ENCODE measurements at places on chromosomes 4 and X.

GRCh38 chrX:120795301-120795700 is 80.4 kb downstream of the CT47B1 start:
- DNase-seq, result no peak

GRCh38 chr4:26861434-26862186 is 969 bp downstream of the STIM2 start:
- DNase-seq, result peak; percentile 78

DNA sequence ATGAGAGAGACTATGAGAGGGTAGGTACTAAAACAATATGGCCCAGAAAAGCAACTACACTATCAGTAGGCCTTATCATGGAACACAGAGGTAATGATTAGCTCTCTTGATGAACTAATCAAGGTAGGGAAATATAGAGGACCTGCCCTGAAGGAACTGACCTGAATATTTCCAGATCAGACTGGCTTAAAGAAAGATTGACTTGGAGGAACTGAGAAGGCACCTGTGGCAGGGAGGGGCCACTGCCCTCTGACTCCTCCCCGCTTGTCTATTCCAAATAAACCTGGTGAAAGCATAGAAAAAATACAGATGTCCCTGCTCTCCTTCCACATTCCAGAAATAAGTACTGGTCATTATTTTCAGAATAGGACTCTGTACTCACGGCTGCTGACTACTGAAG is 5.5 kb downstream of the RPS6KA6 start:
- DNase-seq, result no peak

GRCh38 chr4:184355111-184355604 is 119.2 kb downstream of the IRF2 start:
- DNase-seq, result no peak

GRCh38 chr4:62901101-62901500 is 1508.1 kb downstream of the TECRL start:
- DNase-seq, result no peak

DNA sequence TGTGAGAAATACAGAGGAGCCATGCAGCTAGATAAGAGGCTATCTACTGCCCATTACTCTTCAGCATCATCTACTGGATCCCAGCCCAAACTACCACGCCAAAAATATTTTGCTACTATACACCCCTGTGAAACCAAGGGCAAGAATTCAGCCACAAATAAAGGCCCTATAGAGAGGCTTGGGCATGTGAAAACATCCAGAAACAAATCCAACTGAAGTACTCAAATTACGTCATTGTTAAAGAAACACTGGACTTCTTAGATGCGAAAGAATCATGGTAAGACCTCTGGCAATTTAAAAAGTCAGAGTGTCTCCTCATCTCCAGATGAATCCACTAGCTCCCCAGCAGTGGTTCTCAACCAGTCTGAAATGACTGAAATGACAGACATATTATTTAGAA is 12.8 kb downstream of the NDST3 start:
- DNase-seq, result no peak

DNA sequence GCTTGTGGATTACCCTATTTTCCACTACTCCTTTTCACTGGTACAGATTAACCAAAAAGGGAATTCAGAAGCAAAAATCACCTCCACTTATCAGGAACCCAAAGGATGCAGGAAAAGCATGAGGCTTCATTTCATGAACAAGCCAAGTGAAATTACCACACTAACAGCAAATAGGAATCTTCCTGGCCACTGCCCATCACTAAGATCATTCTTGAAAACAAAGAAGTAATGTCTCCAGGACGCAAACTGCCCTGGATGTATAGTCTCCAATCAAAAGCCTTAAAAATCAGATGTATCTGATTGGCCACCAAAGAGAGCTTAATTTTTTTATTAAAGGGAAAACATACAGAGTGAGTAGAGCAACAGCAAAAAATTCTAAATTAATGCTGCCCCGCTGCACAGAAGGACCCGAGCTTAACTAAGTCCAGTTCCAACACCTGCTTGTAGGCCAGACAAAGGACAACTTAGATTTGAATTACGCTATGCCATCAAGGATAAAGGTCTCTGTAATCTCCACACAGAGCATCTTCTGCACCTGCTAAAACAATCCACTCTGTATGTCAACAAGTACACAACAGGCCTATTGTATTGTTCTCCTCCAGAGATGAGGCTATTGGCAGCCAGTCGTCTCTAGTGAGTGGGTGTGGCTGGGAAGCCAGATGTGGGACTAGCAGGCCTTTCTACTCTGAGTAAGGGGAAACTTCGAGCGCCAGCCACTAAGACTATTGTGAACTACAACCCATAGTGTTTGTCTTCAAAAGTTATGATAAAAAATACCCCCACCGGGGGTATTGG is 12.4 kb downstream of the ZDHHC9 start:
- DNase-seq, result no peak

DNA sequence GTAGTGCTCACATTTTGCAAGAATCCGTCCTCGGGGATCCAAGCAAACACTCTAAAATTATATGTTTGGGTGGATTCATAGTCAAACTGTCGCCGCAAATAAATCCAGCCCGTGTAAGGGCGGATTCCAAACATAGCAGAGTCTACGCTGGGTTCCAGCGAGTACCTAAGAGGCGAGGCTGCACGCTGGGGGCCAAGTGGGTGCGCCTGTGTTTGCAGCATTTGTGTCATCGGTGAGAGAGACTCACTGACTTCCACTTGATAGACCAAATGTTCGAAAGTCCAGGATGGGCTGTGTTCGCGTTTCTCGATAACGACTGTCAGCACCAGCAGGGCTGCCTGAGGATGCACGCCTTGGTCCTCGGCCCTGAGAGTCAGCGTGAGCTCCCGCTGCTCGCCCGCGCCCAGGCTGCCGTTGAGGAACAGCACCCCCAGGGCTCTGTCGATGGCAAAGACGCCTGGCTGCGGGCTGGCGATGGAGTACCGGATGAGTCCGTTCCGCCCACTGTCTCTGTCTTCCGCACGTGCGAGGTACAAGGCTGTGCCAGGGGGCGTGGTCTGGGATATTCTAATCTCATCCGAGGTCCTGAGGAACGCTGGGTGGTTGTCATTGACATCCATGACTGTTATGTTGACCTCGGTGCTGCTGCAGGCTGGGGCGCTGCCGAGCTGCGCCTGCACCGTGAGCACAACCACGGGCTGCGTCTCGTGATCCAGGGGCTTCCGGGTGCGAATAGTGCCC is 158.7 kb downstream of the DCHS2 start:
- DNase-seq, result peak; percentile 86

DNA sequence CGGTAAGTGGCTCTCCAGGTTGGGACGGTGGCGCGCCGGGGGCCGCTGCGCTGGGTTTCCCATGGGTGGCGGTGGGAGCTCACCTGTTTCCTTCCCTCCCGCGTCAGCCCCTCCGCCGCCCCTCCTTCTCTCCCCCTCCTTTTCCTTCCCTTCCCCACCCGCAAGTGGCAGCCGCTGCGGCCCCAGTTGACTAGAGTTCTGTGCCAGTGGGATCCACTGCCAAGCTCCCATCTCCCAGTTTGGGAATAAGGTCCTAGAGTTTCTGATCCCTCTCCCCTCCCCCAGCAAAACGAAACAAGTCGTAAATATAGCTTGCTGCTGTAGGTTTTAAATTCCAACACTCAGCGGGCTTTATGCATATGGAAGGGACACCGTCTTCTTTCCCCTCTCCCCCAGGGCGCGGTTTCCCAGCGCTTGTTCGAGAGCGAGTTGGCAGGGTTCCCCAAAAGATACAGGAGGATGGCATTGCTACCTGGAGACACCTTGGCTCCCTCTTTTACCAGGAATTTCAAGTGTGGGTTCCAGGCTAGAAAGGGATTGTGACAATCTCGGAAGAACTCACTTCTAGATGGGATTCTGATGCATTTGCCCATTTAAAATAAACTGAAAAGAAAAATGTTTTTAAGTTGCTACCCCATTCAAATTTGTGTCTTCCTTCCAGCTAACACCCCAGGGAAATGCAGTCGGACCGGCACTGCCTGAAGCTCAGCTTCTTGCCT is 1.2 kb downstream of the TLL1 start:
- DNase-seq, result no peak

DNA sequence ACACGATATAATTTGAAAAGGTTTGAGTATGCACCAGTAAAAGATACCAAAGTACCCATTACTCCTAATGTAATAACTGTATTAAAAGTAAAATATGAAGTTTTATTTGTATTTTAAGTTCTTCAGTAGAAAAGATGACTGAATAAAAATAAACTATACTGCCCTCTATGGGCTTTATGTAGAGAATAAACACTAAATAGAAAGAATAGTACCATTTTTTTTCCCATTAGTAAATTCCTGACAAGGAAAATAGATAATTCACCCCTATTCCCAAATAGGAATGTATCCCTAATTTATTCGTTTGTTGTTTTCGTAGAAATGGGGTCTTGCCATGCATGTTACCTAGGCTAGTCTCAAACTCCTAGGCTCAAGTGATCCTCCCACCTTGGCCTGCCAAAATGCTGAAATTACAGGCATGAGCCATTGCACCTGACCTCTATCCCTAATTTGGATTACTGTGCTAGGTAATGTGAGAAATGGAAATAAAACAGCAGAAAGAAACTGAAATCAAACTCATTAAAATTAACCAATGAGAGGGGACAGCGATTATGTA is 73.6 kb upstream of the COX18 start:
- no peak for DNase-seq

GRCh38 chrX:42109428-42109827 is 186.1 kb upstream of the CASK start:
- DNase-seq, result no peak

GRCh38 chr4:89299153-89299791 is 8.3 kb downstream of the GPRIN3 start:
- no peak for DNase-seq

DNA sequence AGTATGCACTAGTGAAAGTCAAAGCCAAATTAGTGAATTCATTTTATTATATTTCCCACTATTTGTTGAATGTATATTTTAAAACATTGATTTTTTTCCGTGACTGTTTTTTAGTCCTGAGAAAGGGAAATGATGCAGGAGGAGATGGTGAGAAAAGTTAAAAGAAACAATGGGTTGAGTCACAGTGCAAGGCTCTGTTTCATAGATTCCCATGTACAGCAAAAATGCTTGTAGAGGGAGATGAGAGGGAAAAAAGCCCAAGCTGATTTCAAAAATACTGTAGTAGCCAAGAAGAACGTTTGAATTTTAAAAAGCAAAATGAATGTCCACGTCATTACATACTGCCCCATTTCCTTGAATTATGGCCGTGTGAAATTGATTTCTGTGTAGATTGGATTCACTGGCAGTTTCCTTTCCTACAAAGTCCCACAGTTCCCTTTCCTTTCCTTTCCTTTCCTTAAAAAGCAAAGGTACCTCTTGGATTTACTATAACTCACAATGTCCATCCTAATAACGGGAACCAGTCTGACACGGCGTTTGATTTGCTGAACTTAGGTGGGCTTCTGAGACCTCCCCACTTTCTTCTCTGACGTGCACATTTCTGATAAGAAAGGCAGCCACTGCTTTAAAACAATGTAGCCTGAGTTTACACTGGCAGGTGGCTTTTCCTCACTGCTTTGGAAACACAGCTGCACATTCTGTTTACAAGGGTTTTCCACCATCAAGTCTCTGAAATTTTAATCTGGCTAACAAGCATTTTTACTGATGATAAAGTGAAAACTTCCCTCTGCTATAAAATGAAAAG is 63.7 kb downstream of the SPCS3 start:
- DNase-seq, result no peak

- no peak for DNase-seq
Measured at GRCh38 chr4:169189372-169189771, 81.4 kb downstream of the SH3RF1 start.

GRCh38 chrX:151977923-151978322 is 3.4 kb upstream of the GABRE start:
- peak; percentile 24 for DNase-seq

GRCh38 chr4:71870456-71870855 is 86.6 kb upstream of the GC start:
- no peak for DNase-seq

DNA sequence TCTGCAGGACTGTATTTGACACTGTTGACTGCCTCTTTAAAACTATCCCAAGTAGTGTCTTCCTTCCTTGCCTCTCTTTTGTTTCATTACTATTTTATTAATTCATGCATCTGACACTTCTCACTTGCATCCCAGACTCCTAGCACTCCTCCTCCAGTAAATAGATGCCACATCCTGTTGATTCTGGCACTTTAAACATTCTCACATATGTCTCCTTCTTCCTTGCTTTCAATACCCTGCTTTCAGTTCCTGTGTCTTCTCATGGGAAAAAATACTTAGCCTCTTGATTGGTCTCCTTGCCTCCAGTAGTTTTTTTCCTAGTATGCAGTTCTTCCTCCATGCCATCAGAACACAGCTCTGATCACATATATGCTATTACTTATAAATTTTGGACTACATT is 5.1 kb downstream of the RNF128 start:
- DNase-seq, result no peak

DNA sequence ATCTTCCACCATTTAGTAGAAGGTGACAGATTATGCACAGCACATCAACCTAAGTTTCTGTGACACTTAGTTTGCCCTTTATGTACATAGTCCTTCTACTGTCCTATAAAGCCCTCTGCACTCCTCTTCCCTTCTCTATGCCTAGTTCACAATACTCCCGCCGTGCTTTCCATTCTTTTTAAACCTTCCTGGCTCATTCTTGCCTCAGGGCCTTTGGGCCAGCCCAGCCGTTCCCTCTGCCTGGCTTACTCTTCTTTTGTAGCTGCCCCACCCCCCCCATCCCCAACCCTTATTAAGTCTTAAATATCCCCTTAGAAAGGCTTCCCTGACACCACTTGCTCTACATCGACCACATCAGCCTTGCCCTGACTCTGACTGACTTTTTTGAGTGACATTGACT is 33.0 kb downstream of the SGMS2 start:
- peak; percentile 70 for DNase-seq

DNA sequence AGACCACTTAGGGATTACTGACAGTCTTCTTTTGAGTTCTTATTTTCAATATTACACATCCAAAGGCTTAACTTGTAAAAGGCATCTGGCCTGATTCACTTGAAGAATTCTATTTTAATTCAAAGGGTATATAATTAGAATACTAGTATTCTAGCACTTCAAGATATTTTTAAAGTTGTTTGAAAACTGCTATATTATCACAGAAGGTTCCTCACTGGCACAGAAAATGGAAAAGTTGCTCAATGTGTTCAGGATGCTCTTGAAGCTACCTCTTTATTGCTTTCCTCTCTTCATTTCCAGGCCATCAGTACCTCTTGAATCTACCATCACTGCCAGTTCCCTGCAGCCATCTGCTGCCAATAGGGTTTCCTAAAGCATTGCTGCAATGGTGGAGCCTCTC is 271.4 kb downstream of the KCNIP4 start:
- no peak for DNase-seq

DNA sequence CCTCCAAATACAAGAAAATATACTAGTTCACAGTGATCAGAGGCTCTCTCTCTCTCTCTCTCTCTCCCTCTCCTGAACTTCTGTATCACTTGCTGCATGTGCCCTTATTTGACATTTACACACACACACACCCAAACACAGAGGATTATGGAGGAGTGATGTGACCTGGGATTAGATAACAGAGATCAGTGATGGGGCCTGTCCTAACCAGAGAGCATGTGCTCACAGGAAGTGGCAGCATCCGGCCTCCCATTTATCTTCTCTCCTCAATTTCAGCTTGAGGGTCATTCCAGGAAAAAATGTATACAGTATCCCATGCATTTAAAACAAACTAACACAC is 143.0 kb downstream of the TSPAN5 start:
- DNase-seq, result no peak

GRCh38 chr4:183256756-183257385 is 63.2 kb downstream of the CLDN22 start:
- DNase-seq, result peak; percentile 74

GRCh38 chrX:135572436-135572835 is 52.0 kb downstream of the INTS6L start:
- DNase-seq, result no peak

- no peak for DNase-seq
Measured at GRCh38 chrX:38216642-38217041, 4.0 kb downstream of the SRPX start.
